ENCODE measurements at places on chromosomes 3 and 15.

- no peak for DNase-seq
These were observed 17.7 kb downstream of the TOPAZ1 start for GRCh38 chr3:44259404-44259803.

GRCh38 chr3:32148351-32148750 lies 41.9 kb downstream of the GPD1L start:
- DNase-seq, result no peak

GRCh38 chr3:15327941-15328340 lies 4.4 kb downstream of the SH3BP5 start:
- peak; percentile 25 for DNase-seq

GRCh38 chr3:176514297-176514696 lies 683.0 kb downstream of the TBL1XR1 start:
- no peak for DNase-seq

DNA sequence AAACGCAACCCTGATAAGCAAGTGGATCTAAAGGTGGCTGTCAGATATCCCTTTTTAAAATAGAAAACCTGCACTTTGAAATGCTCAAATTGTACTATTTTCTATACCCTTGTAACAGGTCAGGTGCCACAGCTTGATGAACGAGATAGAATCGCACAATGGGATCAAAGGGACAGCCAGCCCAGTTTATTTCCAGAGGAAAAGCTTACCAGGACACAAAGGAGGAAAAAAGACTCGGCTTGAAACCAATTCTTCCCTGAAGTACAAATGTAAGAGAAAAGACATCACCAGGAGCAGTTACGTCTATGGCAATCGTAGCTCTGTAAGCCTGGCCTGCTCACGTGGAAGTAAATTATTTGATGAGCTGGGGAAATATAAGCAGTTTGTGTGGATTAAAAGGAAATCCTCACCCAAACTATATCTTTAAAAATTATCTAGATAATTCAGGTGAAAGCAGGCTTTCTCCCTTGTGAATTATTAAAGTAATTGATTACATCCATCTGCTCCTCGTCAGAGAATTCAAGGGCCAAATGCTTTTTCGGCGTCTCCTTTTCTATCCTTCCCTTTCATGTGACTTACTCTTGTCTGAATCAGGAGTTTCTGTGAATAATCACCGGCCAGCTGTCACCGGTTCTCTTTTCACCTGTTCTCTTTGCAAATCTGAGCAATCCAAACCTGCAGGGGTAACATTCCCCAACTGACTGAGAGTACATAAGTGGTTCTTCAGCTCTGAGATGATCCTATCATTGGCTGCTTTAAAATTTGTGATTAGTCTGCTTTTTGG lies 339.2 kb upstream of the ONECUT1 start:
- DNase-seq, result no peak
